T1000 (cell line): ENCODE measurements at places on chromosomes 4 and X.
A peak's percentile ranks its signal among the peaks of the same experiment; 100 is the strongest.

- DNase-seq = no peak
Observed at GRCh38 chrX:136936183-136936549, 55.6 kb upstream of the RBMX start.

- DNase-seq = no peak
Observed at GRCh38 chr4:53057679-53058078, 195.6 kb downstream of the RASL11B start.

- no peak for DNase-seq
Observed at GRCh38 chr4:105147016-105147552, 408 bp downstream of the TET2 start.

DNA sequence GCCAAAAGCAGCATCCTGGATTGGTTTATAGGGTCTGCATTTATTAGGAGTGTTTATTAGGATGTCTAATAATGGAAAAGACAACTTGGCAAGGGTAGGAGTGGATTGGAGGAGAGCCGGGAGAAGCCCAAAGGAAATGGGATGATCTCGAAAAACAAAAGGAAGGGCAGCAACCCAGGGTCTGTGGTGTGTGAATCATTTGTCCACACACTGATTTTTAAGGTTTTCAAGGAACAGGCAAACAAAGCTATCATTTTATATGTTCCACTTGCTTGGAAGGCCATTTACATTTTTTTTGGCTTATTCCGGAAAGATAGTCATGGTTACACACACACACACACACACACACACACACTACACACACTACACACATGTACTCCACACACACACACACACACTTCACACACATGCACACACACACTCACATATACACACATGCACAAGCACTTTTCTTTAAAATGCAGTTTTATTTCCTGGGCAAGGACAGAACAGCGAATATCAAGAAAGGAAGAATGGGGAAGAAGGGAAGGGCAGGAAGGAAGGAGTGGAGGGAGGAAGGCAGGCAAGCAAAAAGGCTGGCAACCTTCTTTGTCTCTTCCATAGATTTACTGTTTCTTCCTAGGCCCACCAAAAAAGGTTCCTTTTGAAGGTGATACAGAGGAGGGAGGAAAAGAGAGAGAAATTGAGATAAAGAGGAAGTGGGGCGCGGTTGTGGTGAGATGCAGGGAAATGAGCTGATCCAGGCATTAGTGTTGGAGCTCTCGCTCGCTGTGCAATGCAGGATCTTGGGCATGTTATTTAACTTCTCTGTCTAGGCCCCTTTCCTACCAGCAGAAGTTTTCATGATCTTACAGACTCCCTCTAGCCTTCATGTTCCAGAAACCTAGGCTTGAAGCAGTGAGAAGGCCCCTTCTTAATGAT is 88.6 kb upstream of the MAML3 start:
- no peak for DNase-seq

DNA sequence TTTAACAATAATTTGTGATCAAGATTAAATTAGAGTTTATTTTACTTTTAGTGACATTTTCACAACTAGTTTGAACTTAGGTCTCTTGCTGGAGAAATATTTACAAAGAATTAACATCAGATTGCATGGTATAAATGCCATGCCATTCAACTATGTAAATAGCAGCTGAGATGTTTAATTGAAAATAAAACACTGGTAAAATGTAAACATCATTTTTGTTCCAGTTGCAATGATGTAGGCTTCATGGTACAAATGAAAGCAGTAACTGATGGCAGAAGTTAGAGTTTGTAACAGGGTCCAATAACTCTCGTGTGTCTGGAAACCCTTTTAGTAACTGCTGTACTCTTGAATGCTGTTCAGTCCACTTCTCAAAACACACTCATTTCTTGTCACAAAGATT is 43.7 kb upstream of the HAND2 start:
- DNase-seq = no peak

- DNase-seq = peak; percentile 12
Observed at GRCh38 chrX:10620121-10620699, at the start of gene MID1. TSS of gene MID1 (minus strand) at chrX:10620585. CDS start at chrX:10567547, 53,038 bp downstream.

DNA sequence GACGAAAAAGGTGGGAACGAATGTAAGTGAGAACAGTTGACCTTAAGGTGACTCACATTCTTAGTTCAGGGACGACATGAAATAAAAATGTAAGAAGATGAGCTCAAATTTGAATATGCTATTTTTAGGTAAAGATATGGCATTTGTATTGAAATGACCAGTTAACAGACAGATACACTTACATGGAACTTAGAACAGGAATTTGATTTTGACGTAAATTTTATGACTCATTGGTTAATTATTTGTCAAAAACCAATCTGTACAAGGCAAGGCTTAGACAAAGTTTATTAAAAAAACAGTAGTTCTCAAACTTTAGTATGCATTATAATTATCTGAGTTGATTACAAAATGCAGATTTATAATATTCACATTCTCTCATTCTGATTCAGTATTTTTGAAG is 469.4 kb downstream of the CFAP47 start:
- no peak for DNase-seq

GRCh38 chrX:154305541-154306205 is 10.1 kb downstream of the TKTL1 start:
- no peak for DNase-seq

DNA sequence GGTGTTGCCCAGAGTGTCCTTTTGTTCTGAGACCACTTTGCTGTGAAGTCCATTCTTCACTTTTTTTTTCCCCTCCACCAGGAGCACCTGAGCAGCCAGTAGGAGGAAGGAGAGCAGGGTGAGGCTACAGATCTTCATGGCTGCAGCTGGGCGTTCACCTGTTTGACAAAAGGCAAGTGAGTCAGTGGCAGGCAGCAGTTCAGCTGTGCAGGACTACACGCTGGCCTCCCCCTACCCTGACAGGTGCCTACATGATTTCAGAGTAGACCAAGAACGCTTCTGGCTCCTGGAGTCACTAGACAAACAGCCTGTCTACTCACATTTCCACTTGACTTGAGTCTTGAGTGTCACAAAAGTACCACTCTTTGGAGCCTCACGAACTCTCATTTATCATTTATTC is 2.0 kb downstream of the FGFBP1 start:
- no peak for DNase-seq

DNA sequence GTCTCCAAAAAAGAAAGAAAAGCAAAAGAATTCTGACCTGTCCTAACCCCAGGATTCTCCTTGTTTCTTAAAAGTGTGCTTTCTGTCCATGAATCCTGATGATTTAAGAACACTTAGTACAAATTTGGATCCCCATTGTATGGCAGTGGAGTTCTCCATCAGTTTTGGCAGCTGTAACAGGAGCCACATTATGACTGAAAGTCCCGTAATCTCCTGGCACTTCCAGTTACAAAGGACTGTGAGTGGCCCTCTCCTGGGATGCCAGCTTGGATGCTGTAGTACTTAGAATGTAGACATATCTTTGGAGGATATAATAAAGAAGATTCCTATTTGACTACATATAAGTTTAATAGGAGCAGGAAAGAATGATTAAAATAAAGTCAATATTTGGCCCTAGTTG is 20.6 kb downstream of the AP1AR start:
- no peak for DNase-seq

DNA sequence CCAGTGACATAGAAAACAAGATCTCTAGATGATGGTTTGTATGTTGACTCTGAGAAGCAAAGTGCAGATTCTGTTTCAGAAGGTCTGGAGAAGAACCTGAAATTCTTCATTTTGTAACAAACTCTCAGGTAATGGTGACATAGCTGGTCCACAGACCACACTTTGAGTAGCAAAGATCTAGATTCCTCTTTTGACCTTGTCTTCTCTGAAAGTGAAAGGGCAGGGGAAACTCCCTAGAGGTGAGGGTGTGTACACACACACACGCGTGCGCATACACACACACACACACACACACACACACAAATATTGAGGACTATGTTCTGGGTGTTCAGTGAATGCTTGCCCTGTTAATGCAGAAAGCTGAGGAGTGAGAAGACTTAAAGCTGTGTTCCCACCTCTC is 110.1 kb downstream of the NHSL2 start:
- no peak for DNase-seq

- no peak for DNase-seq
Observed at GRCh38 chrX:40207626-40208025, 109.9 kb upstream of the BCOR start.
